ENCODE measurements at places on chromosomes 7 and 10.

GRCh38 chr10:48625826-48626134 is 20.9 kb upstream of the ARHGAP22 start:
- no peak for DNase-seq

GRCh38 chr7:17054206-17054605 is 172.4 kb upstream of the AGR3 start:
- no peak for DNase-seq

DNA sequence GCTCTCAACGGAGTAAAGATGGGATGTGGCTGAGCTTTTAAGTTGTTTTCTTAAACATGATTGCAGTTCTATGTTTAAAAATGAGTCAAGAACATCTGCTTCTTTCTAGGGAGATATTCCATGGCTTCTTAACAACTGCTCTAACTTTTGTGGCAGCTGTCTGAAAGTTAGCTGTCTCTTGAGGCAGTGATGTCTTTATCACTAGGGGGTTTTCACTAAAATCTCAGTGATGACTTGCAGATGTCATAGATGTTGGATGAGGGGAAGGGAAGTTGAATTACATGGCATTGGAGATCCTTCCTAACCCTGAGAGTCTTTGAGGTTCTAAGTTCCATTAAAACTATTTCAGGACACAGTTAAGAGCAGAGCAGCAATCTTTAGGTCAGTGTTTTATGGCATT is 43.5 kb downstream of the PRKG1 start:
- no peak for DNase-seq

DNA sequence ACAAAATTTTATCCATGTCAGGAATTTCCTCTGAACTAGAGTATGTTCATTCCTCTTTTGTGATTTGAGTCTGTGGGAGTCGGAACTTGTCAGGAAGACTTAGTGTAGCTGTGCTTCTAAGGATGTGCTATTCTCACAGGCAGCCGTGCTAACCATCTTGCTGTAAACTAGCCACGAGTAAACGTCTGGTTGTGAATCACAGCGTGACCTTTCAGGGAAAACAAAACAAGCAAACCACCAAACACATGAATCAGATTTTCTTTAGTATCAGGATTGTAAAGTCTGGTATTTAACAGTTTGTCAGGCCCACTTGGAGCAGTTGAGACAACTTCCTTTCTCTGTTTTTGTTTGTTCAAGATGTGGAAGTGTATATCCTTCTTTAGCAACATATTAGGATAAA is 32.0 kb downstream of the AUTS2 start:
- DNase-seq: no peak

- DNase-seq: no peak
These were observed 351.6 kb upstream of the ZMIZ1 start for GRCh38 chr10:78717200-78717599.

DNA sequence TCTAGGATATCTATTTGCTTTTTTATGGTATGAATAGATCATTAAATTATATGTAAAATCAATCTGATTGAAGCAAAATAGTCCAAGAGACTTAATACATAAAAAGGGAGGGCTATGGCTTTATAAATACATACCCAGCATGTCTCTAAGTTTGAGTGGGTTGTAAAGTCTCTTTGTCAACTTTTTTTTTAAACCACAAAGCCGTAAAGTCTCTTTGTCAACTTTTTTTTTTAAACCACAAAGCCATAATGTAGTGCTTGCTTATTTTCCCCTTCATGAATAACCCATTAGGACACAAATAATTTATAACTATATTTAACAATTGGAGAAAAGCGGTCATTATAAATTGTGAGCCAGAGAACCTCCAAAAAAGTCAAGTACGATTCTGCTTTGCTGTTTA is 5.7 kb downstream of the HECTD2 start:
- DNase-seq: no peak

- peak; percentile 50 for DNase-seq
These were observed 805 bp downstream of the MSRB2 start for GRCh38 chr10:23095966-23096801.

DNA sequence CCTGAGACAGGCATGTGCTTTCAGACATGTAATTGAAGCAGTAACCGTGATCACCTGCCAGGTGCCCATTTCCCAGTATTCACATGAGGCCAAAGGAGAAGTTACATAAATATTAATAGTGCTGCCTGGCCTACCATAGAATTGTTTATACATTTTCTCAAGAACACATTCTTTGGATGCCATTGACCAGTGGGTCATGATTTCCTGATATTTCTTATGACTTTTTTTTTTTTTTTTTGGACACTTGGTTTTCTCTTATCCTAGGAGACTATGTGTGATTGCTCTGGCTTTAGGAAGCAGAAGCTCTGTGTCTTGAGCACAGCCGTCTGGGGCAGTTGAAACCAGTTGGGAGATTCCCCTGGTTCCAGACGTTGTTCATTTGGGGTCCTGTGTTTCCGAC is 143.9 kb upstream of the NPS start:
- no peak for DNase-seq

GRCh38 chr10:11870461-11870780 is 47.3 kb downstream of the PROSER2 start:
- no peak for DNase-seq

- DNase-seq: peak; percentile 84
These were observed 28.6 kb downstream of the KCNH2 start for GRCh38 chr7:150949564-150949963.

DNA sequence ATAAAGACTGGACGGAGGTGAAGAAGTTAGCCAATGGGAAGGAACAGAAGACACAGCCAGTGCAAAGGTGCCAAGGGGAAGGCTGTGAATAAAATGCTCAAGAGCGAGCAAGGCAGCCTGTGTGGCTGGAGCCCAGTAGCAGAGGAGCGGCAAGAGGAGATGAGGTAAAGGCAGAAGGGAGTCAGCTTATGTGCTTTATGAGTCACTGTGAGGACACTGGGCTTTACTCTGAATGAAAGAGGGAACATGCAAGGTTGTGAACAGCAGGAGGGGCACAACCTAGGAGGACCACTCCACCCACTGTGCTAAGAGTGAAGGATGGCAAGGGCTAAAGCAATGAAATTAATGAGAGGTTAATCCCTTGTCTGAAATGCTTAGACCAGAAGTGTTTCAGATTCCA is 129.0 kb upstream of the ODAD2 start:
- DNase-seq: no peak

GRCh38 chr10:69644658-69645295 is 14.7 kb downstream of the FAM241B start:
- peak; percentile 75 for DNase-seq

GRCh38 chr10:100019787-100020141 is 10.0 kb upstream of the DNMBP start:
- DNase-seq: no peak

GRCh38 chr7:91128683-91129348 is 135.4 kb upstream of the FZD1 start:
- DNase-seq: no peak

DNA sequence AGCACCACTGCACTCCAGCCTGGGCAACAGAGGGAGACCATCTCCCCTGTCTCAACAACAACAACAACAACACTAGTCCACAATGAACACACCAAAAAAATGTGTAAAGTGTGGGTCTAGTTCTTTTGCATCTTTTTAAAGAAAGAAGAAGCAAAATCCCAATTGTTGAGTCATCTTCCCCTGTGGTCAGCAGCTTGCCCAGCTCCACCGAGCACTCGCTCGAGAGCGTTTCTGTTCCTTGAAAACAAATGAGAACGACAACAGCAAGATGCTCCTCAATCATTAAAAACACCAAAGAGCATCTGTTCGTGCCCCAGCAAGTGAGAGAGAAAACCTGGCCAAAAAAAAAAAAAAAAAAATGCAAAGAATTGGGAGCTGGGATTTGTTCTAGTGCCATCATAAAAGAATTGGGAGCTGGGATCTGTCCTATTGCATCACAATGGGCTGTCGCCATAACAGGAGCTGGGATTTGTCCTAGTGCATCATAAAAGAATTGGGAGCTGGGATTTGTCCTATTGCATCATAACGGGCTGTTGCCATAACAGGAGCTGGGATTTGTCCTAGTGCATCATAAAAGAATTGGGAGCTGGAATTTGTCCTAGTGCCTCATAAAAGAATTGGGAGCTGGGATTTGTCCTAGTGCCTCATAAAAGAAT is 118.1 kb downstream of the PTPRN2 start:
- no peak for DNase-seq

GRCh38 chr7:83517035-83517700 is 131.8 kb downstream of the SEMA3E start:
- DNase-seq: no peak

- no peak for DNase-seq
These were observed 54.1 kb upstream of the CYP26C1 start for GRCh38 chr10:93006435-93007039.

- no peak for DNase-seq
These were observed 11.2 kb downstream of the MXI1 start for GRCh38 chr10:110218632-110219031.

GRCh38 chr7:37970211-37970610 is 49.8 kb downstream of the EPDR1 start:
- DNase-seq: no peak

DNA sequence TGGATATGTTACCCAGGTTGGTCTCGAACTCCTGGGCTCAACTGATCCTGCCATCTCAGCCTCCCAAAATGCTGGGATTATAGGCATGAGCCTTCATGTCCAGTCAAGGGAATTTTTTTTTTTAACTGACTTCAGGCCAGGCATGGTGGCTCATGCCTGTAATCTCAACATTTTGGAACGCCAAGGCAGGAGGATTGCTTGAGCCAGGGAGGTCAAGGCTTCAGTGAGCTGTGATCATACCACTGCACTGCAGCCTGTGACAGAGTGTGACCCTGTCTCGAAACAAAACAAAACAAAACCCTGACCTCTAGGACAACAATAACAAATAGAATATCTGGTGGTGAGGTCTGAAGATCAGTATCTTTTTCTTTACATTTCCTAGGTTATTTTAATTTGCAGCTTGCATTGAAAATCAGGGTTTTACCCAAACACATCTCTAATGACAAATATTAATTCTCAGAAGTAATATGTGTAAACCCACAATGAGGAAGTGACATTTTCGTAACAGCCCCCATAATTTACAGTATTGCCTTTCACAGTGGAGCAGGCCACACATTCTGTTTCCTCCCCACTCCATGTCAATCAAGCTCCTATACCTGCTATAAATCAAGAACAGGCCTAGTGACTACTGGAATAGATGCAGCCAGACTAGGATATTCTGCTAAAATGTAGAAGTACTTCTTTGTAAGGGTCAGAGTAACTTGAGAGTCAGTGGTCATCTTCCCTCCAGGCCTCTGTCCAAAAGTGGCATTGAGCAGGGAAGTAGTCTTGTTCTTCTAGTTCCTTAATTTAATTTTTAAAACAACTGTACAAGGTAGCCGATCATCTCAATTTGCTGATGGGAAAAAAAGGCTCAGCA is 43.3 kb upstream of the ECHDC3 start:
- DNase-seq: no peak

- DNase-seq: no peak
These were observed 49.7 kb downstream of the CCDC71L start for GRCh38 chr7:106610996-106611886.

DNA sequence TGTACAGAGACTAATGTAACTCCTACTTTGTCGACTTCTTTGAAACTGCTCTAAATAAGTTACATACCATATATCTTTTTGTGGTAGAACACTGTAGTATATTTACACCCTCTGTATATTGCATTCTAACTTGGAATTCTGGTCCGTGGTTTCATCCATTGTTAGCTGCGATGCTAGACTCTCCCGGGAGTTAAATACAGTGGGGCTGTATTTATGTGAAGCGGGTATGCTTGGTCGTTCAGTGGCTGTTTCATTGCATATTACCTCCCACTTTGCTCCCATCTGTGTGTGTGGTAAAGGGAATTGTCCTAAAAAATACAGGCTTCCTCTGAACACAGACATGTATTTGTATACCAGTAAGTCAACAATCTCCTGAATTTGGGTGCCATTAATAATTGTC is 231.1 kb downstream of the SLC25A13 start:
- DNase-seq: no peak

GRCh38 chr7:101140339-101140699 is 13.4 kb downstream of the SERPINE1 start:
- DNase-seq: no peak

- DNase-seq: peak; percentile 57
These were observed 1.5 kb downstream of the KMT2E start for GRCh38 chr7:105015390-105015965.

DNA sequence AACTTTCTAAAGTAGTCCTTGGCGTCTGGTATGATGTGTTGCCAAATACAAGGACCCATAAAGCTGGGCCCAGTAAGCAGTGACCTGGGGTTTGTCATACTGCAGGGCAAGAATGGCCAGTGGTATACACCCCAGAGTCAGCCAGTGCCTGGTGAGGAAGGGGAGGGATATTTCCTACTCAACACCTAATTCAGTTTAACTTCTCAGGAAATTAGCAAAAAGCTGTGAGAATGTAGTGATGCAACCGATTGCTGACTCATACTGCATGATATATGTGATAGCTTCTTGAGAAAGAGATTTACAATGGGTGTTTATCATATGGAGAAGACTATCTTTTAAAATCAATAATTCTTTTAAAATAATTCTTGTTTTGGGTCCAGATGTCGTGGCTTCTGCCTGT is 889.3 kb upstream of the CELF2 start:
- no peak for DNase-seq

- DNase-seq: no peak
These were observed 10.4 kb downstream of the TAX1BP1 start for GRCh38 chr7:27750316-27750715.

GRCh38 chr7:16813232-16813616 is 8.4 kb upstream of the AGR2 start:
- no peak for DNase-seq

DNA sequence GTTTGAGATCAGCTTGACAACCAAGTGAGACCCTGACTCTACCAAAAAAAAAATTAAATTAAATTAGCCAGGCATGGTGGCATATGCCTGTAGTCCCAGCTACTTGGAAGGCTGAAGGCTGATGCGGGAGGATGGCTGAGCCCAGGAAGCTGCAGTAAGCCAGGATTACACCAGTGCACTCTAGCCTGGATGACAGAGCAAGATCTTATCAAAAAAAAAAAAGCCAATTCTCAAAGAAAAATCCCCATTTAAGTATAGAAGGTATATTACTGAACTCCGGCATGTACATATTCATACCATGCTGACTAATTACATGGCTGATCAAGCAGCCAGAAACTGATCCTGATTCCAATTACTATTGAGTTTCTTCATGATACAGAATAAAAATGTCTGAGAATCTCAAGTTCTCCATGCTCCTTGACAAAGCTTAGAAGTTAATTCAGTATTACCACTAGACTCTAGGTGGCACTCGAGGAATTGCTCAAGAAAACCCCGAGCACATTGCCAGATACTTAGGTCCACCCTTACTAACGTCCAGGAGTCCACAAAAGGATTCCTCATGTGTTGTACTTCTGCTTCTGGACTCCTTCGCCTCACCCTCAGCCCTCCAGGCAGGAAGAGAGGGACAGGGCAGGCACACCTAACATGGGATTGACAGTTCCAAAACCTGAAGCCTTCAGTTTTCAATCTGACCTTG is 148.9 kb downstream of the PARD3 start:
- DNase-seq: peak; percentile 45

- DNase-seq: no peak
These were observed 19.1 kb upstream of the TPK1 start for GRCh38 chr7:144854839-144855424.

- DNase-seq: no peak
These were observed 275.5 kb downstream of the ZWINT start for GRCh38 chr10:56085406-56086122.

GRCh38 chr7:134645478-134645877 is 1.2 kb upstream of the BPGM start:
- no peak for DNase-seq

GRCh38 chr7:24469118-24469517 is 104.1 kb upstream of the PALS2 start:
- no peak for DNase-seq
